ENCODE measurements at places on chromosomes 4 and X.

GRCh38 chrX:132022967-132023895, at the start of gene STK26:
Gene STK26 (plus strand): TSS chrX:132023302. CDS start chrX:132023618, 316 bp downstream.
- DNase-seq, result peak; percentile 46

GRCh38 chrX:49892542-49892941, 13.3 kb downstream of the USP27X start:
- no peak for DNase-seq

GRCh38 chr4:57966987-57967760, 857.0 kb upstream of the IGFBP7 start:
- DNase-seq, result no peak

- DNase-seq, result no peak
Observed at GRCh38 chr4:13920901-13921300, 293.4 kb upstream of the BOD1L1 start.

DNA sequence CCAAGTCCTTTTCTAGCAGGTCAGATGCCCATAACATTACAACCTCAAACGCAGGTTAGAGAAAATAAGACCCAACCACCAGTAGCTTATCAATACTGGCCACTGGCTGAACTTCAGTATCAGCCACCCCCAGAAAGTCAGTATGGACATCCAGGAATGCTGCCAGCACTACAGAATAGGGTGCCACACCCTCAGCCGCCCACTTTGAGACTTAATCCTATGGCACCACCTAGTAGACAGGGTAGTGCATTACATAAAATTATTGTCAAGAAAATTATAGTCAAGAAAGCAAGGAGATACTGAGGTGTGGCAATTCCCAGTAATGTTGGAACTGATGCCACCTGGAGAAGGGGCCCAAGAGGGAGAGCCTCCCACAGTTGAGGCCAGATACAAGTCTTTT, 19.9 kb upstream of the TRIM61 start:
- no peak for DNase-seq

GRCh38 chr4:2472187-2472586, 3.3 kb downstream of the RNF4 start:
- no peak for DNase-seq
